ENCODE measurements at places on chromosomes 6 and 20. TPM values are rescaled to one million over a fixed set of nuclear protein-coding genes. Genes with fewer than 3 reads are reported as not detected.

DNA sequence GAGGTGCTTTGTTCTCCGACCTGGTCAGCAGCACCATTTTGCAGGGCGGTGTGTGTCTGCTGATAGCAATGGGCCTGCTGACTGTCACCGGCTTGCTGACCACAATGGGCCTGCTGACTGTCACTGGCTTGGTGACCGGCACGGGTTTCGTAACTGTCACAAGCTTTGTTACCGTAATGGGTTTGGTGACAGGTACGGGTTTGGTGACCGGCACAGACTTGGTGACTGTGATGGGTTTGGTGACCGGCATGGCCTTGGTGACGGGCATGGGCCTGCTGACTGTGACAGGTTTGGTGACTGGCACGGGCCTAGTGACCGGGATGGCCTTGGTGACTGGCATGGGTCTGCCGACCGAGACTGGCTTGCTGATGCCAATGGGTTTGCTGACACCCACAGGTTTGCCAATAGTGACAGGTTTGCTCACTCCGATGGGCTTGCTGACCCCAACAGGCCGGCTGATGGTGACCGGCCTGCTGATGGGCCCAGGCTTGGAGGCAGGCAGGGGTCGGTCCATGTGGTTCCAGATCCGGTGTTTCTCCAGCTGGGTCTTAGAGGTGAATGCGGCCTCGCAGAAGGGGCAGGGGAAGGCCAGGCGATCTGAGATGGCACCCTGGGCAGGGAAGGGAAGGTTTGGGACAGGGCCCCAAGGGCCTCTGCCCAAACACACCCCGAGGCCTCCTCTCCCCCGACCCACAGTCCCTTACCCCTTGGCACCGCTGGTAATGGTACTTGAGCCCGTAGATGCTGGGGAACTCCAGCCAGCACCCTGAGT is 3.4 kb downstream of the ZNF512B start:
- no peak for DNase-seq

DNA sequence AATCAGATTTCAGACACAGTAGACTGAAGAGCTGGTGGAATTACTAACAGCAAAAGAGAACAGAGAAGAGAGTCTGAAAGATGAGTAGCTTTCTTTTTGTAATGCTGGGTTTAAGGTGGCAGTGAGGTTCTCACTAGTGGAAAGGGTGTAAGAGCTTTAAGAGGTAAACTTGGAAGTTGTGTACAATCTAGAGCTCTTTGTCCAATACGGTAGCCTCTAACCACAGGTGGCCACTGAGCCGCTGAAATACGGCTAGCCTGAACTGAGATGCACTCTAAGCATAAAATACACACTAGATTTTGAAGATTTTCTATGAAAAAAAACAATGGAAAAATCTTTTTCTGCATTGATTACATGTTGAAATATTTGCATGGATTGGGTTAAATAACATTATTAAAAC is 4.0 kb downstream of the ELOVL2 start:
- no peak for DNase-seq

- no peak for DNase-seq
Measured at GRCh38 chr6:111494951-111495635, 12.1 kb upstream of the REV3L start.

Gene HTR1E
- not detected for total RNA-seq

Gene SLC12A5
- 1.3 TPM for total RNA-seq

DNA sequence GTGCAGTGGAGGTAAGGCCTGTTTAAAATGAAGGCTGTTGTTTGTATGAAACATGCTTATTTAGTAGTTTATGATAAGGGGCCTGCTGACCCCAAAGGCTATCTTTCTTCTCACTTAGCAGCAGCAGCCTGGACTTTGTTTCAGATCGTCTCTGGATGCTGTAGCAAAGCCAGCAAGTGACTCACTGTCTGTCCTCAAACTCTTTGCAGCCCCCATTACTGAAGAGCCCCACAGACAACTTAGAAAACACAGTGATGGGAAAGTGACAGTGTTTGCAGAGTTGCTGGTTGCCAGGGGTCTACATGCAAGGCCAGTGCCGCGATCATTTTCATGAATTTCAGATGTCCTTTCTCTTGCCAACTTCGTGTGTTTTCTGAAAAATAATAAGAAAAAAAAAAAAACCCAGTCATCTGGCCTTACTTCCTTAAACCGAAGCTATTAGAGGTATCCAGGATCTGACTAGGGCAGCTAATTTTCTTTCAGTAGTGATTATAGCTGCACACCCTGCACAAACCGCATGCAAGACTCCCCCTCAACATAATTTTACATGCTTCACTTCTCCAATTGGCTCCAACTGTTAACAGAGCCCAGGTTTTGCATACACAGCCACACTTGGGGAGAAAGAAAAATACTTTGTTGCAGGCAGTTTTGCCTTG is 11.6 kb upstream of the F13A1 start:
- DNase-seq: no peak

GRCh38 chr20:32789896-32790750 is 27.9 kb downstream of the DNMT3B start:
- DNase-seq: peak; percentile 19

GRCh38 chr20:63808964-63809674 is 21.9 kb downstream of the ZBTB46 start:
- no peak for DNase-seq

GRCh38 chr6:80938131-80938530 is 814.4 kb downstream of the TENT5A start:
- no peak for DNase-seq

DNA sequence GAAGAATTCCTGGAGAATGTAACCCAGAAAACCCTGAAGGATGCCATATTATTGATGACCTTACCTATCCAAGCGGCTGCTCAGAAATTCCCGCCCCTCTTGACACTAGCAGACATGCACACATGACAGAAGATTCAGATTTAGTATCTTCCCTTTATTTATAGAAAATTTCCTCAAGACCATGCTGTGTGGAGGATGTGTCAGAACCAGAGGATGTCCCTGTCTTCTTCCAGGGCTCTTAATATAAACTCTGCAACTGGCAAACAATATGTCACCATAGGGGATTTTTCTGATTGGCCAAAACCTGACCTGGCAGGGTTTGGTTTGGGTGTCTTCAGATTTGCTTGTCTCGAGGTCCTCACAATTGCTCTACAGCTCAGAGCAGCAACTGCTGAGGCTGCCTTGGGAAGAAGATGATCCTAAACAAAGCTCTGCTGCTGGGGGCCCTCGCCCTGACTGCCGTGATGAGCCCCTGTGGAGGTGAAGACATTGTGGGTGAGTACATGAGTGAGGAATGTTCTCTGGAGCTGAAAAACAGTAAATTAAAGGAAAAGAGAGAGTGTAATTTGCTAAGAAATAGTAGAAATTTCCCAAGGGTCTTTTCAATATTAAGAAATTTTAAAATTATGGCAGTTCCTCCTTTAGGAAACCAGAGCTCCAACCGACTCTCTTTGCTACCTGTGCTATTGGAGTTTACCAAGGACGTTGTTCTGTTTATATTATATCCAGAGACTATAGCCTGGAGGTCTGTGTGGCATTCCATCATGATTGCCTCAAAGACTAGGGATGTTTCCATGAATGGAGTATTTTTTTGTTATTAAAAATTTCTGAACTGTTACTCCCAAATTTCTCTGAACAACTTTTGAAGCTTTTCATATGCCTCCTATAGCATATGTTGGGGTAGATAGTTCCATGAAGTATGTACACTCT is at the start of gene HLA-DQA2:
Gene HLA-DQA2, plus strand, starts transcription at position 361 of the 930 bp plus-strand sequence. Its CDS starts 53 bp downstream, at position 414.
- DNase-seq: no peak

- DNase-seq: no peak
Measured at GRCh38 chr6:111939902-111940301, 66.7 kb upstream of the FYN start.

DNA sequence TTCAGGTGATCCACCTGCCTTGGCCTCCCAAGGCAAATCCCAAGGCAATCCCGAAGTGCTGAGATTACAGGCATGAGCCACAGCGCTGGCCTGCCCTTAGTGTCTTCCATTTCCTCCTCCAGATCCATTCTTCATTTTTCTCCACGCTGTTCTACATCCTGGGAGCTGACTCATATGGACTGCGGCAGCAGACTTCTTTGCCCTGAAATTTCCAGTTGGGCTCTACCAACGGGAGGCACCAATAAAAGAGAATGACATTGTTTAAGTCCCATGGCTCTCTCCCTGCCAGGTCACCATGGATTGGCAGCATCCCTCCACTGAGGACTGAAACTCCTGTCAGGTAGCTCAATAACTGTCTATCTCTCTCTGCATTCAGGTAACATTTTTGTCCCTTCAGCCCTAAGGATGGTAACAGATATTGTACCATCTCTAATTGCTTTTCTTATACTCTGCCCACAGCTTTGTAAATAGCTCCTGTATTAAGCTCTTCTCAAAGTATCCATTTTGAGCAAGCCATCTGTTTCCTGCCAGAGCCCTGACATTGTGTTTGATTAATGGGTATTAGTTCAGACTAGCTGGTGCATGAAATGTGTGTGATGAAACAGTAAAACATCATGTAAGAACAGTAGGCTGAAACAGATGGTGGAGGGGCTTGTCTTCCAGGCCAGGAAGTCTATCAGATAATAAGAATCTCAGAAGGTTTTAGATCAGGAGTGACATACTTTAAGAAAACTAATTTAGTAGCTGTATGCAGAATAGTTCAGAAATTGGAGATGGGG is 3.6 kb downstream of the TBCC start:
- peak; percentile 35 for DNase-seq

DNA sequence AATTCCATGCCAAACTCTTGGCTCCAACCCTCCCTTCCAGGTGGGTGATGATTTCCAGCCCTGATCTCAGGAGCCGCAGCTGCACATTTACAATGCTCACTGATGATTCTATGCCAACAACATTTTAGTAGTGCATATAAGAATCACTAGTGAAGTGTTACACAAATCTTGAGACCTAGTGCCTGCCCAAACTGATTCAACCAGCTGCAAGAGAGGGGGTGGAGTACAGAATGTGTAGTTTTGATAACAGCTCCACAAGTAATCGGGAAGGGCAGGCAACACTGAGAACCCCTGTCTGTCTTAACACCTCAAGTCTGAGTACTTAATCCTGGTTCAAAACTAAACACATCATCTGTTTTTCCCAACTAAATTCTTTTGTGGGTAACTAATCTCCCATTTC is 91.7 kb downstream of the PRDM1 start:
- no peak for DNase-seq

Gene RAD21L1
- total RNA-seq: not detected

DNA sequence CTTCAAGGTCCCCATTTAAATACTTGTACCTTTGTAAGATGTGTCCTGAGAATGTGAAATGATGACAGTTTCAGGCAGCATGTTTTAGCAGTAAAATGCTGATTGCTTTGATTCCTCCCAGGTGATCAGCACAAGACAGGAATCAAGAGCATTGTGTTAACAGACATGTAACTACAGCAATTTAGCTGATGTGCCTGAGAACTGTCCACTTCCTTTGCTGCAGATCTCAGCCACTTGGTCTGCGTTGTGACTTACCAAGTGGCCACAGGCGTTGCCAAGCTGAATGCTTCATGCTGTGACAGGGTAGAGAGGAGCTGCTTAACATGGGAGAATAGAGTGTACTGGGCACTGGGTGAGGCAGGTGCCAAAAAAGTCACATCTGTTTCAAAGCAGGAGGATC is 767.0 kb upstream of the POU3F2 start:
- DNase-seq: no peak

GRCh38 chr6:138287144-138287955 is 69.1 kb upstream of the PBOV1 start:
- no peak for DNase-seq

Gene OR2J3
- not detected for total RNA-seq

- DNase-seq: no peak
Measured at GRCh38 chr6:102137859-102138258, 744.4 kb downstream of the GRIK2 start.

DNA sequence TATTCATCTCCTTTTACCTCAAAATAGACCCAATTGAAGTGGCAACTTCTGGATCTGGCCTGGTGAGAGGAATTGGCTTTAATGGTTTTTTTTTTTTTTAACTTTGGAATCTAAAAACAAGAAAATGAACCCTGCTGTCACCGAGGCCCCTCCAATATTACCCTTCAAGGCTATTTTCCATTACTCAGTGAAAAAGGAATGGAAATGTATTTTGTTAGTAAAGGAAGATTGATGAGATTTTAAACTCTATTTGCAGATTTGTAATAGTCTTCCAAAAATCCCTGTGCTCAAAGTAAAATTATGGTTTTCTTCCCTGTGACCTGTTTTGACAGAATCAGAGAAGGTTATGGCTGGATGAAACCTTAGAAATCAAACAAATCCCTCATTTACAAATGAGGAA is 102.9 kb downstream of the TMEM170B start:
- DNase-seq: no peak

DNA sequence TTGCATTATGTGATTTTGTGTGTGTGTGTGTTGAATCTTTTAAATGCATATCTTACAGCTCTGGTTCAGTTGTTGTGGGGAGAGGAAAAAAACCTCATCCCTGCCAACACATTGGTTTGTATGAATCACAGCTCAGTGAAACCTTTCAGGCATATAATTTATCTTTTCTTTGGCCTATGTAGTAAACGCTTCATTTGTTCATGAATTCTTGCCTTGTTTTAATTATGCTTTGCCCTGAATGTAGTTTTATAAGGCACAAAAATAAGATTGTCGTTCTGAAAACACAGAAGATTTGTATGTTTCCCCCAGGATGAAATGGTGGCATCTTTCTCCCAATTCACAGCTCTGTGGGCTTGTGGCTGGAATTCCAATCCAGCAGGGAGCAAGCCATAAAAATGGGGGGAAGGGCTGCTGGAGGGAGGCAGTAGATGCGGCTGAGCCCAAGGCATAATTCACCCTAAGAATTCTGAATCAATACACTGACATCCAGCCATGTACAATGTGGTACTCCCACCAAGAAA is 45.1 kb downstream of the BCAS1 start:
- peak; percentile 66 for DNase-seq

Gene STK38
- 22.3 TPM for total RNA-seq

DNA sequence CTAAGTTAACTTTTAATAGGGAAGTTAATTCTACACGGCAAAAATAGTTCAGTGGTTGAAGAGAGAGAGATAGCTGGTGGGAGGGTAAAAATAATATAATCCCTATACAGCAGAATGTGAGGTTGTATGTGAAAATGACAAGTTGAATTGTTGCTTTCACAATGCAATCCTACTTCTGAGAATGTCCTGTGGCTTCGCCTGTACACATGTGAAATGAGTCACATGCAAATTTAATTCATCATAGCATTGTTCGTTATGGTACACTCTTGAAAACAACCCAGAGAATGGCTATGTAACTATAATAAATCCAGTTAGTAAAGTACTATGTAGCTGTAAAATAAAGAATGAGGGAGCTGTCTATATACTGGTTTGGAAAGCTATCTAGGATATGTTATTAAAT is 46.0 kb upstream of the HINT3 start:
- DNase-seq: no peak

- DNase-seq: no peak
Measured at GRCh38 chr6:82371799-82372546, 8.4 kb downstream of the TPBG start.

- no peak for DNase-seq
Measured at GRCh38 chr6:35237476-35237875, 22.1 kb upstream of the ZNF76 start.
